ENCODE measurements at places on chromosomes 5 and 9.

DNA sequence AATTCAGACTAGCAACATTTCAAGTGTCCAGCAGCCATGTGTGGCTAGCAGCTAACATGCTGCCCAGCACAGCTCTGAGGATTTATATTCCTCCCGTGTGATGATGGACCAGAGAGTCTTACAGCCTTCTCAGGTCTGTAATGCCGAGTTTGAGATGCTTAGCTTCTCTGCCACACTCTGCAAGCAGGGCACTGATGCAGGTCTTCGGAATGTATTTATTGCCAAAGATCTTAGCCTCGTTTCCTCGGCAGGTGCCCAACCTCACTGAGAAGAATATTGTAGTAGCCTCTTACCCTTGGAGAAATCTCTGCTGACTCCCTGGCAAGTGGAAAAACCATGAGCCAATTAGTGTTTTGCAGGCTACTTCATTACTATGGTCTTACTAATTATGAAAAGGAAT lies 3.7 kb upstream of the RAI14 start:
- no peak for DNase-seq

GRCh38 chr9:385818-386398 lies 171.2 kb downstream of the DOCK8 start:
- peak; percentile 29 for DNase-seq

DNA sequence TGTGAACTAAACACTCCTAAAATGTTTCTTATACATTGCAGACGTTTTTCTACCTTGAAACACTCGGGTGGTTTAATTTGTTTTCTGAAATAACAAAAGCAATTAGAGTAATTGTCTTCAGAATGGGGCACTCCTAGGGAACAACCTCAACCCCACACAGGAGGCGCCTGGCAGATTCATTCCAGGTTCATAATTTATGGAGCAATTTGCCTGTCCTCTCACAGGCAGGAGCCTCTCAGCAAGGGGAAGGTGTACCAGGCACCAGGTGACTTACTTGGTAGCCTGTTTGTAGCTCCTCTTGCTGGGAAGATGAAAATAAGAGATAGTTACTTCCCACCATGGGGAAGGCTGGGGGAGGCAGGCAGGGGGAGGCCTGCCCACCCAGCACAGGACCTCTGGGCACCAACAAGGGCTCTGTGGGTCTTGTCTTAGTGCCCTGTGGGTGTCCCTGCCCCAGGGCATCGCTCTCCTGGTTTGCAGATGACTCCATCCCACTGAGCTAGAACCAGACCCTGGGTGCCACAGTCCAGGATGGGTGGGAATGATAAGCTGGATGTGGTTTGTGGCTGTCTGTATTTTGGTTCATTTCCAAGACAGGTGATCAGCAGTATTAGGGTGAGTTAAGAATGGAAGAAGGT lies 144.4 kb downstream of the FSTL4 start:
- no peak for DNase-seq

GRCh38 chr9:3972687-3973086 lies 327.2 kb downstream of the GLIS3 start:
- DNase-seq: no peak

DNA sequence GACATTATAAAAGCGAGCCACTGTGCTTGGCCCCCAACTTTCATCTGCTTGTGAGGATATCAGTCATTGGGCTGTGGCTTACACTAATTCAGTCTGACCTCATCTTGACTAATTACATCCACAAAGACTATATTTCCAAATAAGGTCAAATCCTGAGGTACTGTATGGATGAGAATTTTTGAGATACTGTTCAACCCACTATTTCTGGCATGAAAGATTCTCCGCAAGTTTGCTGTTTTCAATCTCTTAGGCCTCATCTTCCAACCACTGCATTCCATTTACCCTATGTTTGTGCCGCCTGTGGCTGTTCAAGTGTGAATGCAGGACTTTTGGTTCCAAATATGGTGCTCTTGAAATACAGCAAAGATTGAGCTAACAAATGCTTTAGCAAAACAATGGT lies 400.9 kb upstream of the SGCD start:
- no peak for DNase-seq

DNA sequence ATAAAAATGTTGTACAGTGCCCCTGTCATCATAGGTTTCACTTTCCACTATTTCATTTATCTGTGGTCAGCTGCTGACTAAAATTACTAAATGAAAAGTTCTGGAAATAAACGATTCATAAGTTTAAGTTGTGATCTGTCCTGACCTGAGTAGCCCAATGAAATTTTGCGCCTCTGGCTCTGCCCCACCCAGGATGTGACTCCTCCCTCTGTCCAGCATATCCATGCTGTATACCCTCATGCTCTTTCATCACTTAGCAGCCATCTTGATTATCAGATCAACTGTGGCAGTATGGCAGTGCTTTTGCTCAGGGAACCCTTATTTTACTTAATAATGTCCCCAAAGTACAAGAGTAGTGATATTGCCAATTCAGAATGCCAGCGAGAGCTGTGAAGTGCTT lies 97.3 kb downstream of the STARD4 start:
- no peak for DNase-seq
